ENCODE measurements at places on chromosomes 6 and 20.

DNA sequence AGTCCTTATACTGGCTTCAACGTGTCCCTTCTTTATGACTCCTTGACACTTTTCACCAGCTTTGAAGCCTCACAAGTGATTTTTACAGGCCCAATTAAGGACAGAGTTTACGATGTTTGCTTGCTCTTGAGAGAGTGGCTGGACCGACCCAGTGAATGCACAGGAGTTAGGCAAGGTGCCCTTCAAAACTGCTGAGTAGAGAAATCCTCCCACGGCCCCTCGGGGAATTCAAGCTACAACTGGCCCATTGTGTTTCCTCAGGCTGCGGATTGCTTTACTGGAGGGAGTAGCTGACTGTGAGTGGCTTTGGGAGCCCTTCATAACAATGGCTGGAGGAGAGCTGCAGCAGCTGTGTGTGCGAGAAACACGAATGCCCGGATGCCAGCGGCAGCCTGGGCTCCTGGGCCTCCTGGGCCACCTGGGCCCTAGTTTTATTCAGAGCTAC lies 50.0 kb downstream of the SGK1 start:
- peak; percentile 28 for DNase-seq

DNA sequence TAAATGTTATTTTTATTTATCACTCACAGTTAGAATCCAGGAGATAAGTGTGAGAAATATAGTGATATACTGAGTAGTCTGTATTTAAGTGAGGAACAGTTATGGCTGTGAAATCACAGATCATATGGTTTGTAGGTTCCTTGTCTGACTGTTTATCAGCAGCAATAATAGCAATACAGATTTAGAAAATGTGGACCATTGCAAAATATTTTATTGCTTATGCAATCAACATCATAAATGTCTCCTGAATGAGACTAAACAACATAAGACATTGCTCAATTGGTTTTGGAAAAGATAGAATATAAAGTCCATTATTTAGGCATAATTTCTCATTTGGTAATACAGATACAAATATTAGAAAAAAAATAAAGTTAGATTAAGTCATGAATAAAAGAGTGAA lies 43.7 kb downstream of the CCDC170 start:
- no peak for DNase-seq

DNA sequence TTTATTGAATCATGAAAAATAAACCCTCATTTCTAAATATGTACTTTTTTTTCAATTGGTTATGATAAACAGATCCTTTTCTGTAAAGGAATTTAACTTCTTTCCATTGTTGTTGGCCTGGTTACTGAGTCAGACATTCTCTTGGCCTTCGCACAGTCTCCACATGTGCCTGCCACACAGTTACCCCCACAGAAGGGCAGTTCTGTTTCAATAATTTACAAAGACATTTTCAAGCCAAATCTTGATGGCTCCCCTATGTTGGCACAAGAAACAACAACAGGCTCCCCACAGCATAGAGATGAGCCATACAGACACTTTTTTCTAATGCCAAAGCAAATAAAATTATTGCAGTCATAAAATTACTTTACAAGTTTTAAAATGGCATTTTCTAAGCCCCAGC lies 55.6 kb upstream of the BEND6 start:
- DNase-seq: no peak

- DNase-seq: no peak
These were observed 98.5 kb upstream of the RPS6KA2 start for GRCh38 chr6:166725571-166725970.

GRCh38 chr6:110643175-110643574 lies 166.8 kb upstream of the SLC22A16 start:
- DNase-seq: no peak

DNA sequence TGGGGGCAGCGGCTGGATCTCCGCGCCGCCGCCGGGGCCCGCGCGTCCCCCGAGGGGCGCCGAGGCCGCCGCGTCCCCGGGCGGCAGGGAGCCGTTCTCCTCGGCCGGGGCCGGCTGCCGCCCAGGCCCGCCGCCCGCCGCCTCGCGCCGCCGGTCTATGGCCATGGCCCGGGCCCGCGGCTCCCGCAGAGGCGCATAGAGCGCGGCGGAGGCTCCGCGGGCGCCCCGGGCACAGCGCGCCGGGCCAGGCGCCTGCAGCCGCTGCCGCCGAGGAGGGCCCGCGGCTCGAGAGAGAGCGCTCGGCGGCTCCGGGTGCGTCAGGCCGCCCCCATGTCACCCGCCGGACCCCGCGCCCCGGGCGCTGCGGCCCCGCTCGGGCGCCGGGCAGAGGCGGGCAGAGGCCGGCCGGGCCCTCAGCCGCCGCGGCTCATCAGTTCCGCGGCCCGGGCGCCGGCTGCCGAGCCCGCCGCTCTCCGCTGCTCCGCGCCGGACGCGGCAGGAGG lies 404 bp downstream of the SLC22A23 start:
- DNase-seq: peak; percentile 66

GRCh38 chr6:1704711-1705110 lies 95.0 kb downstream of the FOXC1 start:
- no peak for DNase-seq

- no peak for DNase-seq
These were observed 75.8 kb downstream of the SYCP2L start for GRCh38 chr6:10962673-10963072.

DNA sequence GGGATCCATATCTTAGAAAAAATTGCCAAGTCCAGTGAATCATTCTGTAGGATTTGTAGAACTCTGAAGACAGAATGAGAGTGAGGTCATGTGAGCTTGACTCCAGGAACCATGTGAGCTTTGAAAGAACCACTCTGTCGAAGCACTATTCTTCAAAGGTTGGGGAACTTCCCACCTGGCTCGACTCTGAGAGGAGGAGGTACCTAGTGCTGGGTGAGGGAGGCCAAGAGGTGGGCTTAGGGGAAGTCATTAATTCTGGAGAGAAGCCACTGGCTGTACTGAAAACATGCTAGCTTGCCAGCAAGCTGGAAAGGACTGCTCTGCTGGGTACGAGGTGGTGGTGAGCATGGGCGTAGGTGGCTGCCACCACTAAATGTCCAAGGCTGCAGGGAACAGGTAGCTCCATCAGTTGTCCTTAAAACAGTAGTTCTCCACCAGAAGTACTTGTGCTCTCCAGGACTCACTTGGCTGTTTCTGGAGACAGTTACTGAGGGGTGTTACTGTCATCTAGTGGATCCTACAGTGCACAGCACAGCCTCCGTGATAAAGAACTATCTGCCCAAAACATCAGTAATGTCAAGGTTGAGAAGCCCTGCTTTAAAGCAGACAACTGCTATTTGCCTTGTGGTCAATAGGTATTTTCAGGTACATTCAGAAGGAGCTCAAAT lies 34.7 kb upstream of the SYNJ2 start:
- DNase-seq: no peak

GRCh38 chr6:150142670-150143515 lies at the start of gene PPP1R14C:
TSS of gene PPP1R14C (plus strand) at chr6:150143044. CDS start at chr6:150143193, 149 bp downstream.
- peak; percentile 89 for DNase-seq

DNA sequence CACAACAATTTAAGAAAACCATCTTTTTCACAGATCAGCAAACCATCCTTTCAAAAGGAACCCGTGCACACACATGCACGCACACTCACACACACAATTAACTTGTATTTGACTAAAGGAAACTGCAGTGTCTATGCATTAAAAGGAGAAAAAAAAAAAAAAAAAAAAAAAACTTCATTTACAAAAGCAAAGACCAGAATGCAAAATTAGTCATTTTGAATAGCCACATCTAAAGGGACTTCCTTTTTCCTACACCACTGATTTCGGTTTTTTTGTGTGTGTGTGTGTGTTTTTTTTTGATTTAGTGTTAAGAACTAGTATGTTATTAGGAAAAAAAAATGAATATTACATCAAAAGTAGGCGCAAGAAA lies 6.3 kb downstream of the ZMYND8 start:
- DNase-seq: no peak

DNA sequence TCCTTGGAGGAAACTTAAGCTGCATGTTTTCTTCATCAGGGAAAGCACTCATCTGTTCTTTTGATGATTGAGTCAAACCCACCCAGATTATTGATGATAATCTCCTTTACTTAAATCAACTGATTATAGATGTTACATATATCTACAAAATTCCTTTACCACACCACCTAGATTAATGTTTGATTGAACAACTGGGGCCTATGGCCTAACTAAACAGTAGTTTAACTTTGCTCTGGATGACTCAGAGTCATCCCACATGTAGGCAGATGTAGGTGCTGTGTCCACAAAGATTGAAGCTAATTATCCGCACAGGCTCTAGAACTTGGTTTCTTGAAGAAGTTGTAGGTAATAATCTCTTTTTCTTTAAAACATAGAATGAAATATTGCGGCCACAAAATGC lies 42.2 kb downstream of the PKIB start:
- no peak for DNase-seq

- DNase-seq: no peak
These were observed 13.8 kb downstream of the TFAP2A start for GRCh38 chr6:10401004-10401536.

GRCh38 chr6:146891615-146892265 lies 293.0 kb downstream of the ADGB start:
- DNase-seq: no peak

DNA sequence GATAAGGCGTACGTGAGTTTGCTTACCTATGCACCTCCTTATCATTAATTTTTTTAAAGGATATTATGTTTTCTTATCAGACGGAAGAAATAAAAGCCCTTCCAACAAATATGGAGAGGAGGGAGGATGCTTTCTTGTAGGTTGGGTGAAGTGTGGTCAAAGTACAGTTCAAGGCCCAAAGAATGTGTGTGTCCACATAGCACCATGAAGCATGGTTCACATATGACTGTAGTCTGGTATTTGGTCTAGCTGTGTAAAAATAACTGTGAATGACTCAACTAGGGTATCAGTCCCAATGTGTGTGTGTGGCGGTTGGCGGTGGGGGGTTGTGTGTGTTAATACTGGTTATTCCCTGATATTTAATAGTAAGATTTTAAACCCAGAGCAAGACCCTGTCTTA lies 212.7 kb downstream of the TMEM242 start:
- no peak for DNase-seq

DNA sequence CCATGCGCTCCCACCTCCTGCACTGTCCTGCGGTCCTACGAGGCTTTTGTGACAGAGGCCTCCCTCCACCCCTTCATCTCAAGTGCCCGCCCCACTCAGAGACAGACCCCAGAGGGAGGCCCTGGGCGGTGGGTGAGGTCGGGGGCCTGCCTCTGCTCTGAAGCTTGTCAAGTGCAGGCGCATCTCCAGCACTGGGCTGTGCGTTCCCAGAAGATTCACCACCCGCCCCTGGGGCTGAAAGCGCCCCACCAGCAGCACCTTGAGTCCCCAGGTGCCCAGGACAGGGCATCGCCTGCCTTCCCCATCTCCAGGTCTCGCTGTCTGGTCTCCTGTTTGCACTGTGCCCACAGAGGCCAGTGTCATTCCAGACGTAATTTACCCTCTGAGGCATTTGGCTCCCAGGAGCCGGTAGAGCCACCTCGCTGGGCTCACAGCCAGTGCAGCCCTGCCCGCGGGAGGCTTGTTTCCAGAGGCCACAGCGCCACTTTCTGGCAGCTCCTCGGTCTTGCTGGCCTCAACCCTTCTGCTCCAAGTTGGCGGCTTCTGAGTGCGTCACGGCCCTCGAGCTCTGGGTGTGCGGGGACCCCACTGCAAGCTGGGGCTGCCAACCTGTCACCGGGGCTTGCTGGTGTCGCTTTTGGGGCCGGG lies 191.1 kb downstream of the TAF4 start:
- no peak for DNase-seq

- DNase-seq: no peak
These were observed 1082.3 kb upstream of the GJE1 start for GRCh38 chr6:141050471-141050870.

DNA sequence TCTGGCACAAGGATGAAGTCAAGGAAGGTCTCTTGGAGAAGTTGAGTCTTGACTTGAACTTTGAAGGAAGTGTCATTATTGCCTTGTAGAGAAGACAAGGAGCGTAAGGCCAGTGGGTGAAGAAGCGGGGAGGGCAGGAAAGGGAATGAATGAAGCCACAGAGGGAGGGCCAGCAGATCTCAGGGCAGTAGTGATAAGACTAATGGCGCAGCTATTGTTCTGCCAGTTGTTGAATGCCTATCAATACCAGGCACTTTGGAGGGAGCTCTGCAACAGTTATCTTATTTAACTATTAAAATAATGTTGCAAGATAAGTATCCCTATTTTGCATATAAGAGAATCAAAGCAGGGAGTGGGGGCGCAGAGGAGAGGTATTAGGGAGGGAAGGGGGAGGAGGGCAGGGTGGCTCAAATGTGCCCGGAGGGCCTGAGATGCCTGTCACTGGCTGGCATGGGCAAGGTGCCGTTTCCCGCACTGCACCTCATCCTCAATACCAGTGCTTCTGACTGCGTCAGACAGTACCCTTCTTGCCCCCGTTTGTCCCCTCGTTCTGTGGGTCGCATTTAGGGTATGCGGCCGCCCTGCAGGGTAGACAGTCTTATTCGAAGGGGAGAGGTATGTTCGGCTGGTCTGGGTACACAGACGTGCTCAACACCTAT lies 109.8 kb downstream of the ZDHHC14 start:
- DNase-seq: no peak

DNA sequence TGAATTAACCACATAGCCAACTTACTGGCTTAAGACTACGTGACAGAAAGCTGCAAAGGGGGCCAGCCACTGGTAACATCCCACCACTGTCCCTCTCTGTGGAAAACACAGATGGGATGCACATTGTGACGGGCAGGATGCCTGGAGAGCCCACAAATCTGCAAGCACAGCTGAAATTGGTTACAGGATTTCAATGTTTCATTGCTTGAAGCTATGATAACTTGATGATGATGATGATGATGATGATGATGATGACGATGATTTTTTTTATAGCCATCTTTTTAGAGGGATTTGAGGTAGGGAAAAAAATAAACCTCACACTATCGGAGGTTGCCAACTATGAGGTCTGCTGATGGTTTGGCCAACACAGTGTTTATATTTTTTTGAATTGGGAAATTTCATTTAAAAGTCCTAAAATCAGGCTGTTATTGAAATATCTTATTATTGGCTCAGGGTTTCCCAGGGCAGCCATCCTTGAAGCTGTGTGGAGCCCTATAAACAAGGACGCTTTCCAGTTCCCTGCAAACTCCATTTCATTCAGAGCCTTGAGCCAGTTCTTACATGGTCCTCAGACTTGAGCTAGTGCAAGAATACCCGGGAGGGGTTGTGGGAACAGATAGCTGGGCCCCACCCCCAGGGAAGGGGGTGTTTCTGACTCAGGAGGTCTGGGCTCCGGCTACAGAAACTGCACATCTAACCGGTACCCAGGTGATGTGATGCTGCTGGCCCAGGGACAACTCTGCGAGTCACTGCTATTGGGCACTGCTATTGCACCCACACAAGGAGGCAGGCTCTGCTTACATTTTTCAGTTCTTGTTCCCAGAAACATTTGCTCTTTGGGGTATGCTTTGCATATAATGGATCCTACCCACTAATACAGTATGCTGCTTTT lies 27.1 kb downstream of the BCAS1 start:
- no peak for DNase-seq

GRCh38 chr6:9647599-9647998 lies 767.3 kb downstream of the TFAP2A start:
- no peak for DNase-seq
